ENCODE measurements at places on chromosomes 1 and 21.

GRCh38 chr1:34176830-34177603 is at the start of gene C1orf94:
Gene C1orf94, plus strand, starts transcription at chr1:34176907. Its CDS starts 883 bp downstream, at chr1:34177790.
- no peak for DNase-seq

GRCh38 chr1:201054091-201054543 is 30.6 kb upstream of the KIF21B start:
- no peak for DNase-seq

GRCh38 chr1:65341381-65341780 is 32.0 kb downstream of the DNAJC6 start:
- DNase-seq = no peak

- DNase-seq = no peak
Observed at GRCh38 chr1:159791461-159791860, 10.7 kb downstream of the DUSP23 start.
